ENCODE measurements at places on chromosomes 2 and 18. TPM values are rescaled to one million over a fixed set of nuclear protein-coding genes. Genes with fewer than 3 reads are reported as not detected.

DNA sequence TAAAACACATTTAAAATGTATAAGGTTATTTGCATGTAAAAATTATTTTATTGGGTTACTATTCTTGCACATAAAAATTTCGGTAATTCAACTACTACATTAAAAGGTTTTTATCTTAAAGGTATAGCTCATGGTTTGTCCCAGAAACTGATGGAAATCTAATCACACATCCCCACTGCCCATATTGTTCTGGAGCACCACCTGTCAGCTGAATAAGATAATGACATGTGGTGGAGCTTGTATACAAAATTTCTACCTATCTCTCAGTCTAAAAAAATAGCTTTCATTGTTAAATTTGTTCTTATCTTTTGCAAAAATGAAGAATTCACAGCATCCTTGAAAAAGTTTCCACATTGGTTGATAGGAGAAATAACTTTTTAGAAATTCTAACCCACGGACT, 18.3 kb downstream of the ERBB4 start:
- DNase-seq, result no peak
- H3K27me3 ChIP-seq, result no peaks in the 10 kb centered on the region
- no peaks in the 10 kb centered on the region for H3K4me1 ChIP-seq
- H3K4me3 ChIP-seq, result no peak overlapping the region
- H3K36me3 ChIP-seq, result no peaks in the 10 kb centered on the region

GAREM1 gene
- 1.4 TPM for polyA plus RNA-seq

- H3K27me3 ChIP-seq, result no peaks in the 10 kb centered on the region
- no peak overlapping the region for H3K4me3 ChIP-seq
- no peak for DNase-seq
These were observed 125.1 kb downstream of the GPD2 start for GRCh38 chr2:156561326-156561725.

- no peak overlapping the region for H3K27ac ChIP-seq
- H3K4me1 ChIP-seq, result no peaks in the 10 kb centered on the region
- no peaks in the 10 kb centered on the region for H3K27me3 ChIP-seq
- H3K4me3 ChIP-seq, result no peak overlapping the region
- no peaks in the 10 kb centered on the region for H3K36me3 ChIP-seq
These were observed 28.5 kb upstream of the PGAP1 start for GRCh38 chr2:196955036-196955435.

GRCh38 chr18:48839819-48840490, 110.8 kb downstream of the SMAD7 start:
- H3K4me3 ChIP-seq, result no peak overlapping the region
- H3K4me1 ChIP-seq, result peaks cover 26% of the 10 kb centered on the region
- H3K27me3 ChIP-seq, result no peaks in the 10 kb centered on the region

DNA sequence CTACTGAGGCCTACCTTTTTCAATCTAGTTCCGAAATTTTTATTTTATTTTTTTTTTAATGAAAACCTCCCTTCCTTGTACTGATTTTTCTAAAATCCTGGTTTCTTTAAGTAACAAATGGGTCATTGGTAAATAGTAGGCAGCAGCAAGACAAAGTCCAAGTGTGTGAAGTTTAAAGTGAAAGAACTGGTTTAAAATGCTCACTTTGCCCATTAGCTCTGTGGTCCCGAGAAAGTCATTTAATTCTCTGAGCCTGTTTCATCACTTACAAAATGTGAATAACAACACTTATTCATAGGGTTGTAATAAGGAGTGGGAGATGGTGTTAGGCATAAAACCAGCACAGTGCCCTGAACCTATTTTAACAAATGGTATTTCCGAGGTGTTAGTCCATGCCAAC, 426.2 kb downstream of the ERBB4 start:
- DNase-seq, result no peak
- no peaks in the 10 kb centered on the region for H3K36me3 ChIP-seq
- H3K4me1 ChIP-seq, result no peaks in the 10 kb centered on the region
- H3K27ac ChIP-seq, result no peak overlapping the region
- H3K4me3 ChIP-seq, result no peak overlapping the region

GRCh38 chr2:10900216-10901109, 11.3 kb upstream of the KCNF1 start:
- peaks cover 2% of the 10 kb centered on the region for H3K4me1 ChIP-seq
- H3K27me3 ChIP-seq, result no peaks in the 10 kb centered on the region
- peak; percentile 10 for DNase-seq
- H3K36me3 ChIP-seq, result no peaks in the 10 kb centered on the region
- no peak overlapping the region for H3K4me3 ChIP-seq
- H3K27ac ChIP-seq, result no peak overlapping the region

DNA sequence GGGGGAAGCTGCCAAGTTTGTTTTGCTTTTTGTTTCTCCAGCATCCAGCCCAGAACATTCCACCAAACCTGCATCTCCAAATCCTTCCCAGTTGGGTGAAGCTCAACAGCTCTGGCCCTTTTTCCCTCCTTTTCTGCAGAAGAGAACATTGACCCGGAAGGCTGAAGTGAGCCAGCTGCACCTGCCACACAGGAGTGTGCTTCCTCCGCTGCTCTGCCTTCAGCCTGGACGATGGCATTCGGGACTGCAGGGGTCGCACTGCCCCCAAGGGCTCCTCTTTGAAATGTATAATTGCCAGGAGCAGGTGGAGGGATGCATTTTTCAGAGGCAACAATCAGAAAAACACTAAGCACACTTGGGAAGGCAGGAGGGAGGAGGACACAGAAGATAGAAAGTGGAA, 41.8 kb downstream of the ST8SIA5 start:
- no peak overlapping the region for H3K4me3 ChIP-seq
- no peak overlapping the region for H3K27ac ChIP-seq
- no peaks in the 10 kb centered on the region for H3K36me3 ChIP-seq
- peaks cover 4% of the 10 kb centered on the region for H3K4me1 ChIP-seq

CROCC2 gene
- not detected for polyA plus RNA-seq

DNA sequence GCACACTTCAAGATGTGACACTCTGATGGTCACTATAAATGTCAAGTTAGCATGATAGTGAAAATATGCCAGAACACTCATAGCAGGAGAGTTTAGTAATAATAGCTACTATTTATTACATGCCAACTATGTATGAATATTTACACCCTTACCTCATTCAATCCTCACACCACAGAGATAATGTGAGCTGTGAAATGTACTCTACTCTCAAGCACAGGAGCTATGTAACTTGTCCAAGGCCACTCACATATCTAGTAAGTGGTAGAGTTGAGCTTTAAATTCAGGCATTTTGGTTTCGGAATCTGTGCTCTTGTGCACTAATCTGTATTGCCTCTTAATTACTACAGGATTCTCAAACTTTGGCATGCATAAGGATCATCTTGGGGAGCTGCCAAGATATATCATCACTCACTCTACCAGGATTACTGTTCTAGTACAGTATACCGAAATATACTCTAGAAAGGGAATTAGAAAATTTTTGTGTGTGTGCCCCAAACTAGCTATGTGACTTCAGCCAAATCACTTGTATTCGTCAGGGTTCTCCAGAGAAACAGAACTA, 154.3 kb downstream of the PLCL1 start:
- no peaks in the 10 kb centered on the region for H3K4me1 ChIP-seq
- no peak for DNase-seq
- no peaks in the 10 kb centered on the region for H3K27me3 ChIP-seq

SLC35F6 gene
- polyA plus RNA-seq, result 19.4 TPM

USP40 gene
- 30.1 TPM for polyA plus RNA-seq

APOB gene
- polyA plus RNA-seq, result not detected

MZT2B gene
- 115 TPM for polyA plus RNA-seq

GRCh38 chr2:75389271-75389670, 171.5 kb downstream of the EVA1A start:
- H3K4me1 ChIP-seq, result no peaks in the 10 kb centered on the region
- DNase-seq, result no peak
- no peak overlapping the region for H3K27ac ChIP-seq
- peaks cover 3% of the 10 kb centered on the region for H3K27me3 ChIP-seq
- no peak overlapping the region for H3K4me3 ChIP-seq

INHBB gene
- 0.92 TPM for polyA plus RNA-seq

DCDC2C gene
- polyA plus RNA-seq, result not detected

SLC23A3 gene
- polyA plus RNA-seq, result 0.43 TPM

GRCh38 chr2:26176279-26176615, 3.4 kb downstream of the GAREM2 start:
- no peak overlapping the region for H3K27ac ChIP-seq
- H3K27me3 ChIP-seq, result peaks cover 48% of the 10 kb centered on the region
- no peaks in the 10 kb centered on the region for H3K4me1 ChIP-seq
- H3K4me3 ChIP-seq, result no peak overlapping the region
- no peaks in the 10 kb centered on the region for H3K36me3 ChIP-seq

- no peaks in the 10 kb centered on the region for H3K36me3 ChIP-seq
- no peaks in the 10 kb centered on the region for H3K4me1 ChIP-seq
These were observed 118.6 kb upstream of the SP5 start for GRCh38 chr2:170596576-170596975.

SCN2A gene
- polyA plus RNA-seq, result 0.17 TPM

- H3K4me3 ChIP-seq, result peak overlapping the region; percentile 80
- no peak overlapping the region for H3K27ac ChIP-seq
- no peak for DNase-seq
- H3K4me1 ChIP-seq, result peaks cover 3% of the 10 kb centered on the region
These were observed 588 bp upstream of the CCDC93 start for GRCh38 chr2:118014492-118014824.

DNA sequence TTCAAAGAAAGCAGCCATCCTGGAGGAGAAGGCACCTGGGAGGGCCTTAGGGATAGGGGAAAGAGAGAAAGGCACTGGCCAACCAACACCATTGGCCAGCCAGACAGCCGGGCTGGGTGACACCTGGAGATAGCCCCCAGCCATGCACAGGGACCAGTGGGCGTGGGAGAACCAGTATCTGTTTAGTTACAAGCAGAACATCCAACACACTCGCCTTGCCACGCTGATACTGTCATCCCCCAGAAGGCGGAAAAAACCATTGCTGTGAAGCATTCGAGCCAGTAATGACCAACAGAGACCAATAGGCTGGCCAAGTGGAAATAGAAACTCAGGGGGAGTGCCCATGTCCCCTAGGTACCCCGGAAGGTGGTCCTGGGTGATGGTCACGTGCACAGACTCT, 15.5 kb downstream of the ASPRV1 start:
- peaks cover 8% of the 10 kb centered on the region for H3K4me1 ChIP-seq
- no peak overlapping the region for H3K4me3 ChIP-seq
- DNase-seq, result no peak
- H3K27me3 ChIP-seq, result no peaks in the 10 kb centered on the region

DNA sequence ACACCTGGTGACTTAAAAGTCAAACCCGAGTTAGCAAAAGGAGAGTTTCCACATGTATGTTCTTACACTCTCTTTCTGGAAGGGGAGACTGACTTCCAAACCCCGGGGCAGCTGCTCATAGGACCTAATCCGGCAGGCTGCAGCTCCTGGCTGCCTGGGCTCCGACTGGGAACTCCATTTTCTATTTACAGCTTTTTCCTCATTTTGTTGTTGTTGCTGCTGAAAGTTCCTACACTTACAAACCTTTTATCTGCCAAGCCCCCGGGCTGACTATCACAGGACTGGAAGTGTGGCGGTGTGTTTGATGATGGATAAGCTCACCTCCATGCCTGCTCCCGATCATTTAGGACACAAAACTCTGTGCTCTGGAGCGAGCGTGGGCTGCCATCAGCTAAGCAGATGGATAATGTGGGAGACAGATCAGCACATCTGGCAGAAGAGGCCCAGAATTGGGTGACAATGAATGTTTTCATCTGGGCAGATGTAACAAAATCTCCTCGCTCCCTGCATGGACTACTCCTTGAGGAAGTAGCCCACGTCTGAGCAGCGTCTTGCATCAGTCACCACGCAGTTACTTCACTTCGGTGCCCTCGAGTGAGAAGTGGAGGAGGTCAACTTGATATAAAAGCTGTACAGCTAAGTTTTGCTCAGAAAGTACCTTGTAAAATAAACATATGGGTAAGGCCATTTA, 114.4 kb upstream of the COPS8 start:
- peaks cover 34% of the 10 kb centered on the region for H3K27me3 ChIP-seq
- DNase-seq, result peak; percentile 21
- H3K27ac ChIP-seq, result no peak overlapping the region
- H3K36me3 ChIP-seq, result no peaks in the 10 kb centered on the region

DNA sequence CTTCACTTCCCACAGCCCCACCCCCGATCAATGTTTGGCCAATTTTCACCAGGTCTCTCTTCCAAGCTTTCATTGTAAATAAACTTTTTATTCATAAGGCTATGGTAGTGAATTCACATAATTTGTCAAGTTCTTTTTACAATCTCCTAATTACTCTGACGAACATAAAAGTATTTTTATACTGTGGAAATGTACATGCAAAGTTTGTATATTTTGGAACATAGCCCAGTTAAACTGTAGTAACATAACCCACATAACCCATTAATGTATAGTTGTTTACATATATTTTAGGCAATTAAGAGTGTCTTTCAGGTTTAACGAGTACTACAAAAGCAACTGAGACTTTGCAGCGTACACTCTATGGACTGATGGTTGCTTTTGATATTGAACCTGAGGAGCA, 228.3 kb upstream of the ERBB4 start:
- no peaks in the 10 kb centered on the region for H3K4me1 ChIP-seq
- H3K27ac ChIP-seq, result no peak overlapping the region
- H3K4me3 ChIP-seq, result no peak overlapping the region

DSG4 gene
- polyA plus RNA-seq, result not detected

DNA sequence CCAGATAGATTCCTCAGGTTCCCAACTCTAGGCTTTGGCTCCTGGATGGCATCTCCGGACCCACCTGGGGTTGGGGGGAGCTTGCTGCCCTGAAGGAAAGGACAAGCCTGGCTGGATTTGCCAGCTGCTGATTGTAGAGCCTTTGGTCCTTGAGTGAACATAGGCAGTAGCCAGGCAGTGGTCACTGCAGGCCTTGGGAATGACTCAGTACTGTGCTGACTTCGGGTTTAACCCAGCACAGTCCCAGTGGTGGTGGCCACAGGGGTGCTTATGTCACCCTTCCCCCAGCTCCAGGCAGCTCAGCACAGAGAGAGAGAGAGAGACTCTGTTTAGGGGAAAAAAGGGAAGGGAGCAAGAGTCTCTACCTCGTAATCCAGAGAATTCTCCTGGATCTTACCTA, 27.7 kb upstream of the ACTR2 start:
- H3K27me3 ChIP-seq, result no peaks in the 10 kb centered on the region
- peaks cover 2% of the 10 kb centered on the region for H3K4me1 ChIP-seq
- H3K36me3 ChIP-seq, result no peaks in the 10 kb centered on the region

GRCh38 chr2:133437492-133437891, 130.8 kb downstream of the NCKAP5 start:
- no peaks in the 10 kb centered on the region for H3K27me3 ChIP-seq
- no peaks in the 10 kb centered on the region for H3K36me3 ChIP-seq
- no peak overlapping the region for H3K4me3 ChIP-seq
- peaks cover 6% of the 10 kb centered on the region for H3K4me1 ChIP-seq

DNA sequence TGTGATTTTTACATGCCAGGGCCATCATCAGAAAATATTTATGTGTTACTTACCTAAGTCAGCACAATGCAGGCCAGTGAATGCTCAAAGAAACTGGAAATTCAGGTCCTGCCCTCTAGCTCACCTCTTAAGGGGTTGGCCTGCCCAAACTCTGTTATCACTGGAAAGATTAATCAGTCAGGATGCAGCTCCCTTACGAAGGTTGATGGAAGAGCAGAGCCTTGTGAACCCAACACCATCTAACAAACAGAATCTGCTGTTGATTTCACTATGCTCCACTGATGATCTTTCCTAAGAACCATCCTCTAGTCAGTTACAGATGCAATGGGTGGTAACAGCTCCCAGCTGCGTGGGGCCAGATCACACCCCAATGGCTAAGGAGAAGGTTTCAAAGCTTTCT, 38.2 kb downstream of the SOX11 start:
- no peaks in the 10 kb centered on the region for H3K4me1 ChIP-seq
- H3K27me3 ChIP-seq, result no peaks in the 10 kb centered on the region
- no peak for DNase-seq
- no peak overlapping the region for H3K27ac ChIP-seq
- H3K4me3 ChIP-seq, result no peak overlapping the region

- H3K27me3 ChIP-seq, result peaks cover 1% of the 10 kb centered on the region
- DNase-seq, result no peak
- H3K36me3 ChIP-seq, result no peaks in the 10 kb centered on the region
- H3K4me1 ChIP-seq, result no peaks in the 10 kb centered on the region
These were observed 165.2 kb downstream of the MTCL1 start for GRCh38 chr18:8870528-8870927.

All from IMR-90 (cell line).